ENCODE measurements at places on chromosomes 2 and 18.

- no peak for DNase-seq
These were observed 142.7 kb downstream of the PRKCE start for GRCh38 chr2:45794134-45794617.

DNA sequence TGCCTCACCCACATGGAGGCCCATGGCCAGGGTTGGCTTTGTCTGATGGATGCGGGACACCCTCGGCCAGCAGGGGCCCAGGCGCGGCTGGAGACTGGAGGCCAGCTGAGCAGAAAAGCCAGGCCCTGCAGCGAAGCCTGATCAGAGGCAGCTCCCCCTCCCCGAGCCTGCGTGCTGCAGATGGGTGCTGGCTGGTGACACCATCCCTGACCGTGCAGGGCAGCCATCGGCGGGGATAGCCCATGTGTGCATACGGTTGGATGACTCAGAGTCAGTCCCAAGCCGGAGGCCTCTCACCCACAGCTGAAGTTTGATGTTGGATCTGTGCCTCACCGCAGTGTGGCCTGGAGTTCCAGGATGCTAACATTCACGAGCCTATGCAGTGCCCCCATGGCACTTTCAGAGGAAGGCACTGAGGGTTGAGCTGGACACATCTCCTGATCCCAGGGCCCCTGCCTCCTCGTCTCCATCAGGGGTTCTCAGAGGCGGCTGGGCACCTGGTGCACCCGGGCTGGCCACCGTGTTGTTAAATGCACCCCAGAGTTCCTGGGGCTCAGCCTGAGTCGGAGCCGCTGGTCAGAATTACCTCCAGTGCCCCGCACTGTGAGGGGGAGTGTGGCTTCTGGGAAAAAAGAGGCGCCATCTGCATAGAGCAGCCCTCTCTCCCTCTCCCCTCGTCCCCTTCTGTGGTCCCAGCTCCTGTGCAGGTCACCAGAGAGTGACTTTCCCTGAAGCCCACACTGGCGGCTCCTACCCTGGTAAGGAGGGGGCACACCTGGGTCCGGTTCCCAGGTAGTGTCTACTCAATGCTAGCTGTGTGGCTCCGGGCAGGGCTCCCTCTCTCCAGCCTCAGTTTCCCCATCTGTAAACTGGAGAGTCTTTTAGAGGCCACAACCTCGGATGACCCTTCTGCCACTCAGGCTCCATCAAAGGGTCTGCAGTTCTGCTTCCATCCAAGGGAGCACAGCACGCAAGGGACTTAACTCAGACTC is 19.4 kb upstream of the KIF1A start:
- no peak for DNase-seq

DNA sequence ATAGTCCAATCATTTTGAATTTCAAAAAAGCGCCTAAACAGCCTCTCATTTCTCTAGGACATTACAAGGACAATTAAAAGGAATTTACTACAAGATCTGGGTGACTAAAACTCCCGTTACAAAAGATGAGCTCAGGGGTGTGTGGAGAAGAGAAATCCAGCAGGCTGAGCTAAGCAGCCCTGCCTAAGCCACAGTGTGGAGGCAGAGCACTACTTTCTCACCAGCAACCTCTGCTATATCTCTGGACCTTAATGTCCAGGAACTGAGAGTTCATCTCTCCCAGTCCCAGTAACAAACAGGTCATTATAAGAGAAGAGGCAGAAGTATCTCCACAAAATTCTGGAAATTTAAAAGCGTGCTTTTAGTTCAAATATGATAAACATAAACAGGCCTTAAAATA is 18.9 kb upstream of the ANKRD62 start:
- DNase-seq, result no peak

- DNase-seq, result no peak
These were observed 19.3 kb downstream of the BCL11A start for GRCh38 chr2:60534052-60534685.

DNA sequence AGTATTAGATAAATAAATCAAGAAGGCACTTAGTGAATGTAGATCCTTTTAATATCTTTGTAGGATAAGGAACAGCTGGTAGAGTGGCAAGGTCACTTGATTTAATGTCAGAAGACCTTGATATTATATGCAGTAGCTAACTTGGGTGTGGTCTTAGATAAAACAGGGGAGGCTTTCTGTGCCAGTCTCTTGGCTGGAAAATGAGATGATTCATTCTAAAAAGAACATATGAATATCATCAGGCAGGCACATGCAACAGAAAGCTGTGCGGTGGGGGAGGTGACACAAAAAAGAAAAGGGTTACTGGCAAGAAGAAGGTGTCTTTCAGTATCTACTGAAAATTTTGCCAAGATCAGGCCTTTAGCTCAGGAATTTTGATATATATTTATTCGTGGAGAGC is 931.7 kb upstream of the CELF4 start:
- DNase-seq, result no peak

DNA sequence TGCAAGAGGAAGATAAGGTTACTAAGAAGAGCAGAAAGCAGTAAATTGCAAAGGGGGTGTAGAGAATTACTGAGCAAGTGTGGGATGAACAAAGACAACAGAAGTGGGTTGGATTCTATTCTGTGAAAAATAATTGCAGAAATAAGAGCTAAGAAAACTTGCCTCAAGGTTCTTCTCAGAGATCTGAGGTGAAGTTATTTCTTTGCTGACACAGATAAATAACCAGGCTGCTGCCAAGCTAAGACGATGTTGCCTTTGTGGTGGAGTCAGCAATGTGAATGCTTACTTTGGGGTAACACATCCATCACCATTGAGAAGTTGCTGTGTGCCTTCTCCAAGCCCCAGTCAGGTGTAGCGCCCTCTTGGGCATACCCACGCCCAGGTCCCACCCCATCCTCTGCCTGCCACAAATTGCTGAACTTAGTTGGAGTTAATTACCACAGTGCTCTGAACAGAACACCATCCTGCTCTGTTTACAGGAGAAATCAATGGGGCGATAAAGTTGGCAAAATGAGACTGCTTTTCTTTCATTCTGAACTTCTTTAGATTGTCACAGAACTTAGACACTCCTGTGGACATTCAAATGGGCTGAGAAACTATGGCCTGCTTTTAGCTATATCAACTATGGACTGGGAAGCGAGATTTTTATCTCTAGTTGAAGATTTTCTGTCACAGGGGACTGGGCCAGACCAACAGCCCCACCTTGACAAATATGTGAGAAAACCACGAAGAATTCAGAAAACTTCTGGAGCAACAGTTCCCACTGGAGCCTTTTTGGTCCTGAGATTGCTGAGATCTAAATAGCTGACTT is 283.6 kb downstream of the TMX3 start:
- DNase-seq, result no peak

DNA sequence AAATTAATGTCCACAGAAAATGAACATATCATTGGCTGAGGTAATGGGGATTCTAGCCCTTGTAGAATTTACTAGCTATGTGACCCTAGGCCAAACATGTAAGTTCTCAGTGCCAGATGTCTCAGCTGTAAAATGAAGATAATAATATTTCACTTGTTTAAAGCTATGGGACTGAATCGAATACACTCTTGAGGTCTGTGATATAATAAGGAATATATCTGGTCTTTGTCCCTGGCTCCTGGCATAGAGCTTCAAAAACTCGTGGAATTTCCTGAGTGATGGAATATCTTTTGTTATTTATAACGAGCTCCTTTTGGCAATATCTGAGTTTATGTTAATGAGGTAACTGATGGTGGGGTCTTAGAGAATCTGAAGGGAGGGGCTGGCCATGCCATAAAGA is 201.4 kb upstream of the CYP26B1 start:
- DNase-seq, result no peak

GRCh38 chr2:85584857-85585780 is 888 bp downstream of the VAMP5 start:
- no peak for DNase-seq

All from activated T-helper 9 cell treated with anti-CD3 and anti-CD28 coated beads, Interleukin-2, amount 50 U/mL, for 16 hours (primary cell).